ENCODE measurements at places on chromosomes 3 and 15.

DNA sequence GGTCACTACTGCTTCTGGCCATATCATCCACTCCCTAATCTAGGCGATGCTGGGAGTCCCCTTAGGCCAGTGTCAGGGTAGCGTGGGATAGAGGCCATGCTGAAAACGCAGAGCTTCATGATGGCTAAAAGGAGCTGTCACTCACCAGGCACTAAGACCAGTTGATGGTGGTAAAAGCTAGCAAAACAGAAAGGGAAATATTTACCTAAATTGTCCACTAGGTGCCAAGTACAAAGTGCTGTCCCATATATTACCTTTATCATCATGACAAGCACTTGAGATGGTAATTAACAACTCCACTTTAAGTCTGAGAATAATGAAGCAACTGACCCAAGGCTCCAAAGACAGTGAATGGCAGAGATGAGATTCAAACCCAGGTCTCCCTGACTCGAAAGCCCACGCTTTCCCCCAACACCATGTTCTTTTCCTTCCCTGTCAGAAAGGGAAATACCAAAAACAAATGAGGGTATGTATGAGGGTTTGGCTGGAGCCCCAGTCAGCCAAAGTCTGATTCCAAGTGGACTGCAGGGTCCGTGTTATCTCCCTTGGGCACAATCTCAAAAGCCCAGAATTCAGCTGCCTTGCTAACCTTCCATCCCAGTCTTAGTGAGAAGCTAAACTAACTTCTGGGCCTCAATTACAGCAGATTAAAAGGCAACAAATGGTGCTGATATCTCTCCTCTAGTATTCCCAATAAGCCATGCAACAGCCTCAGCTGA lies 84.7 kb downstream of the RBPMS2 start:
- DNase-seq: no peak

DNA sequence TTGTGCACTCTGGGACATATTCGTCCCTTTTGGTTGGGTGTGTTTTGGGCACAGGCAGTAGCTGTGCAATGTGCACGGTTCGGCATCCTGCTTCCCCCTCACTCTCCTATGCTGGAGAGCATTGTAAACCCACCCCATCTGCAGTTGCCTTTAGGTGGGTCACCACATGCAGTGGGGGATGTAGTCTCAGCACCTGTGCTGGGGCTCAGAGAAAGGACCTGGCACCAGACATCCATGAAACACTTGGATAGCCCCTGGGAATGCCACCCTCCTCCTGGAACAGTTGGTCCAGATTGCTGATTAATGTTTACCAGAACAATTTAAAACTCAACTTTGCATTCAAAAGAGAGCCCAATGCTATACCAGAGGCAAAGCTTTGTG lies 123.9 kb upstream of the MEF2A start:
- DNase-seq: no peak

GRCh38 chr3:126974756-126975155 lies 8.2 kb upstream of the PLXNA1 start:
- no peak for DNase-seq

DNA sequence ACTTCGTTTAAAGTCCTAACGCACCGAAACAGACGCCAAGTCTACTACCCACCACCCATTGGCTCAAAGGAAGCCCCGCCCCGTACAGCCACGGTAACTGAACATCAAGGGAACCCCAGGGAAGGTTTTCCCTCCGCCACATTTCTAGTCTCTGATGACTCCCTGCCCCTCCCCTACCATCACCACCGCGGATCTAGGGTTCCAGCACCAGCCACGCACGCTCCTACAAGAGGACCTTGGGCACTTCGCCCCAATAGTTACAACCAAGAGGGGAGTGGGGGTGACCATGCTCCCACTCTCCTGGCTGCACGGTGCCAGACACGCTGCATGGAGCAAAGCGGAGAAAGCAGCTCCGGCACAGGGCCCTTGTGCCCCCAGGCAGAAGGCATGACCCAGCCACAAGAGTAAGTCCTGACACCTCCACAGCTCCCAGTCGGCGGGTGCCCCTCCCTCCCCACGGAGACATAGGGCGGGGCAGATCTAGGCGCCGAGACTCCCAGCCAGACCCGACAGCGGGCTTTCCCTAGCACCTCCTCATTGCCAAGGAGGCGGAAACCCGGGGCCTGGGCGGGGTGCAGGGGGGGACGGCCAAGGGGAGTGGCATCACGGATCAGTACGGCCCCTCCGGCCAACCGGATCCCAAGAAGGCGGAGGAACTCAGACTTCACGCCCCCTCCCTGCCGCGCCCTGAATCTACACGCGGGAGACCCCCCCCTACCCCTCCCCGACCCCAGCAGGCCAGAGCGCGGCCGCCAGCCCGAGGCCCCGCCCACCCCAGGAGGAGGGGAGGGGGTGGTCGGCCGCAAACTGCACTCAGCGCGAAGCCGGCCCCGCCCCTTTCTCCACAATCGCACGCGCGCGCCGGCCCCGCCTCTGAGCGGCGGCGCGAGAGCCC lies 936 bp downstream of the SIN3A start:
- peak; percentile 86 for DNase-seq

GRCh38 chr3:13623101-13623654 lies 74.3 kb downstream of the FBLN2 start:
- no peak for DNase-seq

DNA sequence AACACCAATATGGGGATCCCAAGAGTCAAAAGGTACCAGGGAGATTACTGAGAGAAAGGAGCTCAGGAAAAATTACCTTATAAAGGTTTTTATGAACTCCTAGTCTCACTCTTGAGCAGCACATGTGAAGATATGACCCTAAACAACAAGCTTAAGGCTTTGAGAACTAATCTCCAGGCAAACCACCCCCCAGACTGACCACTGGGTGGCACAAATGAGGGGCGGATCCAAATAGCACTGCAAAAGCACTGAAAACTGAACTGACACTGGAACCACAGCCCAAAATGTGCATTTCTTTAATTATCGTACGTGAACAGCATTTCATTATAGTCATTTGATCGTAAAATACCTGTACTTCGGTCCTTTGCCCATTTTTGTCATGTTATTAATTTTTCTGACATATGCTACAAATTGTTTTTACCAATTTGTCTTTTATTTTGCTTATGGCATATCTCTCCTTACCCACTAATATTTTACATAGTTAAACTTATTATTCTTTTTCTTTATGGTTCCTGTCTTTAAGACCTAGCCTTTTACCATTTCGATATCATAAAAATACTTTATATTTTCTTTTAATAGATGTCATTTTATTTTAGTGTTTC lies 31.5 kb upstream of the TFDP2 start:
- peak; percentile 4 for DNase-seq

DNA sequence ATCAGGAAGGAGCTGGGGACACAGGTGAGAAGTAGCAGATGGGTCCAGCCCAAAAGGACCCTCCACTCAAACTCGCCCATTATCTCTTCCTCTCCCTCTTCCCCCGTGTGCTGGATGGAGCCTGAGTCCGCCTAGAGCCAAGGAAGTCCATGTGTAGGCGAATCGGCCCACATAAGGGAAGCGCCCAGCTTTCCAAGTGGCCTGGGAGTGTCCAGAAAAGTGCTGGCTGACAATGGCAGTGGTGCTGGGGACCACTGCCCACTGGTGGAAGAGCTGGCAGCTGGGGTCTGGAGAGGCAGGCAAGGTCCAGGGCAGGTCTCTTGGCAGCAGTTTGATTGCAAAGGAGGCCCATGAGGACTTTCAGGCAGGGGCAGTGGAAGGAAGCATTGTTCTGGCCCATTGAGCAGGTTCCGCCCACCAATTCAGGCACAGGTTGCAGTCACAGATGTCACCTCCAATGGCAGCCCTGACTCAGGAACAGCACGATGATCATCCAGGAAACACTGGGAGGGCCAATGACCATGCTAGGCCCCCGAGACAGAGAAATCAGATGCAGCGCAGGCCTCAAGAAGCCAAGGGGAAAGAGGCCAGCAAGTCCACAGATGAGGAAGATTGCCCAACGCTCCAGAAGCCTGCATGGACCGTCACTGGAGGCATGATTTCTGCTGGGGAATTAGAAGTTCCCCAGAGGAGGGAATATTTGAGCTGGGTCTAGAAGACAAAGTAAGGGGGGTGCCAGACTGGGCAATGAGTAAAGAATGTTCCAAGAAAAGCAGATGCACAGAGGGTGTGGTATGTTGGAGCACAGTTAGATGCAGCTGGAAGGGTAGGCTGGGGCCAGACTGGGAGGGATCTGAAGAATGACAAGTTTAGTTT lies 3.0 kb downstream of the MFGE8 start:
- no peak for DNase-seq

GRCh38 chr3:23726811-23727548 lies 78.8 kb upstream of the UBE2E1 start:
- DNase-seq: no peak

GRCh38 chr3:63061449-63061848 lies 186.2 kb upstream of the CADPS start:
- no peak for DNase-seq

- no peak for DNase-seq
Observed at GRCh38 chr15:63022181-63022580, 20.4 kb upstream of the TPM1 start.

DNA sequence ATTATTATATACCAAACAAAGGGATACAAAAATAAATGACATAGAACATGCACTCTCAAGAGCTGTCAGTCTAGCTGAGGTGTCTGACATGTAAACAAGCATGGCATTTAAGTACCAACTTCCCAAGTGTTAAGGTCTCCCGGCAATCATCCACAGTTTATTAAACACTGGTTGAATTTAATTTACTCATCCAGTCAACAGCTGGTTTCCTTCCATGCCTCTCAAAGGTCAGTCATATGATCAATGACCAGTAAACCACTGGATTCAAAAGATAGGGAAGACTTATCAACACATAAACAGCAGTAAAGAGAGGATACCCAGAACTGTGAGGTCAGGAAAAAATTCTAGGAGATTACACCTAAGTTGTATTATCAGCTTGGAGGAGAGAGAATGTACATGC lies 80.4 kb downstream of the ADAM10 start:
- DNase-seq: no peak

GRCh38 chr3:177567833-177568232 lies 370.6 kb upstream of the TBL1XR1 start:
- no peak for DNase-seq

GRCh38 chr3:58874795-58875194 lies 175.0 kb downstream of the CFAP20DC start:
- no peak for DNase-seq

GRCh38 chr15:63593705-63594671 lies 3.2 kb upstream of the FBXL22 start:
- DNase-seq: no peak

- DNase-seq: no peak
Observed at GRCh38 chr15:51054535-51054934, 40.2 kb downstream of the TNFAIP8L3 start.

DNA sequence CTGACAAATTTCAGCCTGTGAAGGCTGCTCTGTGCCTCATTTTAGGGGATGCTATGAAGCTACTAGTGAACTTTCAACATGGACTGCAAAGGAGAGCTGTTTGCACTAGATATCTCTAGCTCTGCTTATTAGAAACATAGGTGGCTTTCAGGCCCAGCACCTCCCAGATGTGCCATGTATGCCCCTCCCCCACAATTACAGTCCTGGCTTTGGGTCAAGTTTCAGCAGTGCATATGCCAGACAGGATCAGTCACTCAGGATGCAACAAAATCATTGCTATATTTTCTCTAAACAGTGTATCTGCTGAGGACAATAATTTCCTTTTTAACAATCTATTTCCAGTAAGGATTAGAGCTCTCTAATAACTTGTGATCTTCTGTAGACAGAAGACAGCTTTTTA lies 178.8 kb upstream of the STAC start:
- no peak for DNase-seq

DNA sequence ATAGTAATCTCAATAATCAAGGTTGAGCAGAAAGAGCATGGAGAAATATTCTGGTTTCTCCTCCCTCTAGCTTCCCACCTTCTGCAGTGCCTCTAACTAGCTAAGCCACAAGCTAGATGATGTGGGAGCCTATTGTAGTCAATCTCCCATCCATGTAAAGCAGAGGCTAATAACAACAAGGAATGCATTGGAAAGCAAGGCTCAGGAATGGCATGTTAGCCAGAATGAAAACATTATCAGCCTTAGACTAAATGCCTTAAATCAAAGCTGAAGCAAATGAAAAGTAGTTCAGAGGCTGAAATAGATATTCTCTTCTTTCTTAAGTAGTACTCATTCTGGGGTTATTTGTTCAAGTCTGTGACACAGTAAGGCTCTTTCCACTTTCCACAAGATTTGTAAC lies 350.3 kb upstream of the DPPA4 start:
- no peak for DNase-seq

DNA sequence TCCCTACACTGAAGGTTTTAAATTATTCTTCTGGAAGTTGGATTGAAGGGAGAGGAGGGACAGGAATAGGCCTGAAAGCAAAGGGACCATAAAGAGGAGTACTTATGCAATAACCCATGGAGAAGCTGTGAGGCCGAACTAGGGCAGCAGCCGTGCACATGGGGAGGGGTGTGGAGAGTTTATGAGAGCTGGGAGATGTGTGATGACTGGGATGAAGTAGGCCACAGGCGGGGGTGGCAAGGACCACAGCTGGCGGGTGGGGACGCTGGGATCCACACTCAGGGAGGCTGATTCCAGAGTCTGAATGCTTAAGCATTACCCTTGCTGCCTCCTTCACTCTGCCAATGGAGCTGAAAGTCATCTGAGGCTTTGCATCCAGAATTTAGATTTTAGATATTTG lies 123.8 kb downstream of the ARNT2 start:
- DNase-seq: no peak

GRCh38 chr3:38039899-38040261 lies 872 bp downstream of the DLEC1 start:
- no peak for DNase-seq

DNA sequence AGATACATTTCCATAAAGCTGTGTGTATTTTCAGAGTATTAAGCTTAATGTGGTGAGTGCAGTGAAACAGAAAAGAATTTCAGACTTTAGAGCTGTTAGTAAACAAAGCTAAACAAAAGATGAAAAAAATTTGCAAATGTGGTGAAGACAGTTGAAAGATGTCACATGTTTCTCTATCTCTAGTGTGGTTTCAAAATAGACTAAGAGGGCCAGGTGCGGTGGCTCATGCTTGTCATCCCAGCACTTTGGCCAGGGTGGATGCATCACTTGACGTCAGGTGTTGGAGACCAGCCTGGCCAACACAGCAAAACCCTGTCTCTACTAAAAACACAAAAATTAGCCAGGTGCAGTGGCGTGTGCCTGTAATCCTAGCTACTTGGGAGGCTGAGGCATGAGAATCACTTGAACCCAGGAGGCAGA lies 466.0 kb upstream of the NR2F2 start:
- no peak for DNase-seq

- DNase-seq: no peak
Observed at GRCh38 chr3:97269202-97269601, 454.8 kb downstream of the EPHA6 start.
